ENCODE measurements at places on chromosomes 4 and X. TPM values are rescaled to one million over a fixed set of nuclear protein-coding genes. Genes with fewer than 3 reads are reported as not detected.

The IGBP1 gene
- total RNA-seq = 71.2 TPM

The BRS3 gene
- total RNA-seq = not detected

The XKRX gene
- 0.29 TPM for total RNA-seq

The SLC26A1 gene
- 0.22 TPM for total RNA-seq

The PNCK gene
- 0.16 TPM for total RNA-seq

The SPATA18 gene
- 3.1 TPM for total RNA-seq

The N4BP2 gene
- total RNA-seq = 2.5 TPM

The CDS1 gene
- total RNA-seq = 0.81 TPM

The TRIM75 gene
- total RNA-seq = not detected

The METTL14 gene
- total RNA-seq = 18.5 TPM

The BEND2 gene
- not detected for total RNA-seq

The TMPRSS11B gene
- total RNA-seq = not detected

The TMEM154 gene
- total RNA-seq = 0.08 TPM

The SMIM31 gene
- 0.07 TPM for total RNA-seq

The SERPINA7 gene
- not detected for total RNA-seq

The VCX3A gene
- not detected for total RNA-seq

The IQSEC2 gene
- total RNA-seq = 31.0 TPM

The EMCN gene
- not detected for total RNA-seq

The C1QTNF7 gene
- not detected for total RNA-seq

The PCDH19 gene
- total RNA-seq = 0.02 TPM

The FHDC1 gene
- 0.34 TPM for total RNA-seq

The DIPK2B gene
- not detected for total RNA-seq

The USP17L24 gene
- total RNA-seq = not detected

The ETDC gene
- total RNA-seq = not detected

The NLRP2B gene
- total RNA-seq = not detected

The BEX5 gene
- not detected for total RNA-seq

The CENPI gene
- total RNA-seq = 12.8 TPM

The NUP54 gene
- total RNA-seq = 42.6 TPM

The CTBP1 gene
- total RNA-seq = 81.0 TPM

The PASD1 gene
- total RNA-seq = not detected

The MAGIX gene
- 1.7 TPM for total RNA-seq

The RAB33A gene
- 0.21 TPM for total RNA-seq

The SRPX gene
- 7.3 TPM for total RNA-seq

The IRS4 gene
- total RNA-seq = not detected

The MAGEA12 gene
- not detected for total RNA-seq

The PIN4 gene
- 34.6 TPM for total RNA-seq

The PDCL2 gene
- not detected for total RNA-seq

The WAS gene
- not detected for total RNA-seq

The RNF175 gene
- total RNA-seq = not detected

The MAGEC1 gene
- total RNA-seq = 0.02 TPM

The CORIN gene
- not detected for total RNA-seq

The GPRASP2 gene
- 6.7 TPM for total RNA-seq

The ERAS gene
- total RNA-seq = not detected

The PNMA6A gene
- 4.8 TPM for total RNA-seq

The KLB gene
- total RNA-seq = 0.18 TPM

The PDHA2 gene
- not detected for total RNA-seq
